ENCODE measurements at places on chromosomes 16 and 17.

DNA sequence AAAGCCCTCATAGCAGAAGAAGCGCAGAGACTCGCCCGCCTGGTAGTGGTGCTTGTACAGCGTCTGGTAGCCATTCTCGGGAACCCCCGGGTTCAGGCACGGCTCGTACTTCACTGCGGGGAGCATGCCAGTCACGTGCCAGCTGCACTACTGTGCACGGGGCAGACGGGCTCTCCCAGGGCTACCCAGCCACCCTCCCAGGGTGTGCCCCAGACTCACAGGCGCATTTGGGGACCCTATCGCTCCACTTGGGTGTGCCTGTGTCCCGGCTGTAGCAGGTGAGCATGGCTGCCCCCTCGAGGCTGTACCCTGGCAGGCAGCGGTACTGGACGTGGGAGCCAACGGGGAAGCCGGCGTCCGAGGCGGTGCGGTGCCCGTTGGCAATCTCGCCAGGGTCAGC lies 10.3 kb upstream of the CDIPT start:
- DNase-seq = no peak

DNA sequence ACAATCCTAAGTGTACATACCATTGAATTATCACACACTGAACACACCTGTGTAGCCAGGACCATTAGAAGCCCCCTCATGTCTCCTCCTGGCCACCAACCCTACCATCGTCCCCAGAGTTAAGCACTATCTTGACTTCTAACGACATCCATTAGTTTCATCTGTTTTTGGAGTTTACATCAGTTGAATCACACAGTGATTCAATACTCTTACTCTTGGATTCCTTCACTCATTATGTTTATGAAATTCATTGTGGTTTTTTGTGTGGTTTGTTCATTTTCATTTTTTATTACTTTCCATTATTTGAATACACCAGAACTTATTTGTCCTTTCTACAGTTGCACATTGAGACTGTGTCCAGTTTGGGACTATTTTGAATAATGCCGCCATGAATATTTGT lies 13.6 kb downstream of the DRC7 start:
- no peak for DNase-seq

DNA sequence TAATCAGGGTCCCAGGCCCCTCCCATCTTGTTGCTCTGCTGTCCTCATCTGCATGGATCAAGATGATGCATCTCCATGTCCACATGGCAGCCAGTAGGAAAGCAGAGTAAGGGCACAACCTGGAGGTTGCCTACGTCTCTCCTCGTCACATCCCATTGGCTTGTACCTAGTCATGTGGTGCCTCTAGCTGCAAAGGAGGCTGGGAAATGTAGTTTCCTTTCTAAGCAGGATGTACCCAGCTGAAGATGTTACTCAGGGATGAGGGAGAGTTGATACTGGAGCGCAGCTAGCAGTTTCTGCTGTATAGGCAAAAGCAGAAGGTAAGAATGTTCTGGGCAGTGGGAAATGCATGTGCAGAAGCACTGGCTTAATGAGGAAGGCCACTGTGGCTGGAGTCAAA lies 20.8 kb downstream of the ABCC1 start:
- DNase-seq = no peak

DNA sequence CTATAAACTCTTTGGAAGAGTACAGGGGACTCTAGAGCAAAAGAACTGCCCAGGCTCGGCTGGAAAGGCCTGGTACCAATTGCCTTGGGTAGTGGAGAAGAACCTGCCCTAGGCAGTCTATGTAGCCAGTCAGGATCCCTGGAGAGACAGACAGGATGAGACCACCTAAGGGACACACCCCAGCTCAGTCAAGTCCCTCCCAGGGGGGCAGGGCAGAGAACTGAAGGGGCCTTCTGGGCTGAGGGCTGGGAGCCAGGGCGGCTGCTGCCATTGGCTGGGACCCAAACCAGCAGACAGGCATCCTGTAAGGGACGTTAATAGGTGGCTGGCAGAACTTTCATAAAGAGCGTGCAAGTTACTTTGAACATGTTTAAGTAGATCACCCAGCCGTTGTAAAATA lies 12.8 kb upstream of the SLC38A8 start:
- no peak for DNase-seq

DNA sequence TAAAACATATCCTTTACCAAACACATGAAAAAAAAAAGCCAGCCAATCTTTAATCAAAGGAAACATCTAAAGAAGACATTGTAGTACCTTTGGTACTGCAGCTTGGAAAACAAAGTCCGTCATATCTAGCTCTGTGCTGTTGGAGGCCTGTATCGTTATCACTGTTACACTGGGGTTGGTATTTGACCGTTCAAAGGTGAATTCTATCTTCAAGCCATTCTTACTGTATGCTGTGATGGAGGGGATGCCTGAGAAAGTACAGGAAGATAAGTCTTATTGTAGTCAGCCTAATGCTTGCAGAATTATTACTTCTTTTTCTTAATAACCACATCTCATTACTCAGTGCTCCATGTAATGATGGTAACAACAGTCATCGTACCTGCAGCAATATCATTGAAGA lies 14.4 kb upstream of the PHLPP2 start:
- DNase-seq = no peak

DNA sequence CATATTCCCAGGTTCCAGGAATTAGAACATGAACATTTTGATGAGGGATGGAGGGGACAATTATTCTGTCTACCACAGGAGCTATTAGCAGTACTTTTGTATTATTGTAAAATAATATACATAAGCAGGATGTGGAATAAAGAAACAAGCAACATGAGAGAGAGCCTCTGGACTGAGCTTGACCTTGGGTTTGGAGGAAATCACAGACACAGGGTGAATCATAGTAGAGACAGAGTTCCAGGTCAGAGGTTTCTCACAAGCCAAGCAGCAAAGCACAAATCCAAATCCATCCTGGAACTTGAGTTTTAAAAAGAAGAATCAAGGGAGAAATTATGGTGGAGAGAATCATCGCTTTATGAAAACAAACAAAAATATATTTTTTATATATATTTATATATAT lies 5.1 kb downstream of the KRT31 start:
- DNase-seq = no peak

DNA sequence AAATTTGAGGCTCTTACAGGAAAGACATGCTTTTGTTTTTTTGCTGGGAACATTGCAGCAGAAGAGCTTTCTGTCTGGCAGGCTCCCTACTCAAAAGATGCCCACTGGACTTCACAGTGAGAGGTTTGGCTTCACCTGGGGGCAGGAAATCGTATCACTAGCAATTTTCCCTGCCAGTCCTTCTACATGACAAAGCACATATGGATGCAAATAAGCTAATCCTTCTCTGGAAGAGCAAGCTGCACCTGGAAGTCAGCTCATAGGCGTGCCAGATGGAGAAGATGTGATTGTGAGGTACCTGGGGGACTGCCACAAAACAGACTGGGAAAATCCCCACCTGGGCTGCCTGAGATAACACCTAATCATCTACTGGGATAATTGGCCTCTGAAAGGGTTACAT lies 195.0 kb upstream of the CPHXL start:
- no peak for DNase-seq

GRCh38 chr17:78173097-78173715 lies 4.8 kb downstream of the SYNGR2 start:
- no peak for DNase-seq

DNA sequence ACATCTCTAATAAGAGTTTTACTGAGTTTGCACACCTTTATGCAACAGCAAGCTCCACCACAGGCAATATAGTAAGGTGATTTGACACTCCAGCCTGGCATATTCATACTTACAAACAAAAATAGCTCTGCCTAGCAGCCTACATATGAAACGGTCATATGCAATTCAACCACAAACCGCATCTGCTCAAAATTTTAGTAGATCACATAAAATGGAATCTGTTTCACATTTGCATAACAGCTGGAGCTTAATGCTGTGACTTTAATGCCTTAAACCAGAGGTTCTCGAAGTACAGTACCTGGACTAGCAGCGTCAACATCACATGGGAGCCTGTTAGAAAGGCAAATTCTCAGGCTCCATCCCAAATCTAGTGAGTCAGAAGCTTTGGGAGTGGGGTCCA lies 578.4 kb downstream of the CDH11 start:
- DNase-seq = no peak

GRCh38 chr17:49401971-49402611 lies 12.6 kb downstream of the PHB1 start:
- no peak for DNase-seq

DNA sequence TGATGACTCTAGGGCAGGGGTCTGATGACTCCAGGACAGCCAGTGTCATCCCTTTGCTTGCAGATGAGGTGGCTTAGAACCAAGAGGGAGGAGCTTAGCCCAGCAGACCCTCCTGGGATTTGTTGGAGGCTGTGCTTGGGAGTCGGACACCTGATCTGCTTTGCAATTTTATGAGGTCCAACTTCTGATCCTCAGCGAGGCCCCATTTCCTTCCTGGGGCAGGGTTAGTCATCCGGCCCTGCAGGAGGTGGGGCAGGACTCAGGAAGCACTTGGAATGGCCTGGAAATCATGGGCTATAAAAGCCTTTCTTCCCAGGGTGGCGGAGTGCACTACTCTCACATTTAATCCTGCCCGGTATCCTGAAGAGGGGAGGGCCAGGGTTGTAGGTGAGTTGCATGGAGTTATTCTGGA lies 168.5 kb downstream of the MSI2 start:
- no peak for DNase-seq

DNA sequence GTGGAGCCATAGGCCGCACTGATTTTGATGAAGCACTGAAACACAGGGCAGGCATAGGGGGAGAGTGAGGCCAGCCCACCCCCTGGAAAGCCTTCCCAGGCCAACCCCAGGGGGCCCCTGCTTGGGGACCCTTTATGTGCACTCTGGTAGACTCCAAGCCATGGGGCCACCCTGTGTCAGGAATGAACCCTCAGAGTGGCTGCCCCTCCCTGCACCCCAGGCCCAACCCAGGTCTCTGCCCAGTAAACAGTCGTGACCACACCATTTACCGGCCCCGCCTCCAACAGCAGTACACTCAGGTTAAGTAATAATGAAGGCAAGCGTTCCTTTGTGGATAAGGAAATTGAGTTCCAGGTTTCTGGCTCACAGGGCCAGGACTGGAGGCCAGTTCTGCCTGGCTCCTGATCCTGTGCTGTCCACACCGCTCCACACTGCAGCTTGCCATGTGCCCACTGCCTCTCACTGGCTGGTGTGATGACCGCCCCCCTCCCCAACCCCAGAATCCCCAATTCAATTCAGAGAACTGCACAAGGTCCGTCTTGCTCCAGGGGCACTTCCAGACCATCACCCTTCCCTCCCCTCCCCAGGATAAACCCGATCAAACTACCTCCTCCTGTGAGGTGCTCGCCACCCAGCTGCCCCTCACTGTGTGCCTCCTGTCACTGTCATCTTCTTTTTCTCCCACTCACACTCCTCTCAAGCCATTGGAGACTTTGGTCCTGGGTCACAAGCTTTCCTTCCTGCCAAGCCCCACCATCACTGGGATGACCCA lies 13.6 kb downstream of the PIMREG start:
- DNase-seq = no peak

- no peak for DNase-seq
Observed at GRCh38 chr17:9802697-9803096, 11.3 kb upstream of the DHRS7C start.

DNA sequence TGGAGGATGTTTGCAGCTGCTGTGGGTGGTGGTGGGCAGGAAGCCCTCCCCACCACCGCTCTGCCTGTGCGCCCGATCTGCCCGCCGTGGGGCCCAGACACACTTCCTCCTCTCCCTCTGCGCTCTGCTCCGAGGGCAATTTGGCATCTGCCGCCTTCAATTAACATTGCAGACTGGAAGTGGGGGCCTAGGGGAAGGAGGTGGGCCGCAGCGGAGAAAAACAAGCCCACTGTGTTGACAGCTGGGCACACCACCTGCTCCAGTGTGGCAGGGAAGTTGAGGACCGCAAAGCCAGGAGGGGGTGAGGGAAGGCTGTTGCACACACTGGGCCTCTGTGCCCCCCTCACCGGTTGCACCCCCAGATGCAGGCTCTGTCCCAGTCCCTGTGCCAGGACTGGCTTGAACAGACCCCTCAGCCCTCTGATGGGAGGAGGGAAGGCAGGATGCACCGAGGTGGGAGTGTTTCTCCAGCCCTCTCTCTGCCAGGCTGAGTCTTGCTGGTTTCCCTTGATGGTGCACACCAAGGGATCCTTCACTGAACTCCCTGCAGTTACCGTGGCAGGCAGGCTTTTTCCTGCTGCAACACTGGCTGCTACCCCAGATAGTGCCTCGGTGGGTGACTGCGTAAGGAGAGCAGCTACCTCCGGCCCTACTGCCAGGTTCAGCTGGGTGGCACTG lies 72.8 kb upstream of the MED9 start:
- DNase-seq = peak; percentile 33

DNA sequence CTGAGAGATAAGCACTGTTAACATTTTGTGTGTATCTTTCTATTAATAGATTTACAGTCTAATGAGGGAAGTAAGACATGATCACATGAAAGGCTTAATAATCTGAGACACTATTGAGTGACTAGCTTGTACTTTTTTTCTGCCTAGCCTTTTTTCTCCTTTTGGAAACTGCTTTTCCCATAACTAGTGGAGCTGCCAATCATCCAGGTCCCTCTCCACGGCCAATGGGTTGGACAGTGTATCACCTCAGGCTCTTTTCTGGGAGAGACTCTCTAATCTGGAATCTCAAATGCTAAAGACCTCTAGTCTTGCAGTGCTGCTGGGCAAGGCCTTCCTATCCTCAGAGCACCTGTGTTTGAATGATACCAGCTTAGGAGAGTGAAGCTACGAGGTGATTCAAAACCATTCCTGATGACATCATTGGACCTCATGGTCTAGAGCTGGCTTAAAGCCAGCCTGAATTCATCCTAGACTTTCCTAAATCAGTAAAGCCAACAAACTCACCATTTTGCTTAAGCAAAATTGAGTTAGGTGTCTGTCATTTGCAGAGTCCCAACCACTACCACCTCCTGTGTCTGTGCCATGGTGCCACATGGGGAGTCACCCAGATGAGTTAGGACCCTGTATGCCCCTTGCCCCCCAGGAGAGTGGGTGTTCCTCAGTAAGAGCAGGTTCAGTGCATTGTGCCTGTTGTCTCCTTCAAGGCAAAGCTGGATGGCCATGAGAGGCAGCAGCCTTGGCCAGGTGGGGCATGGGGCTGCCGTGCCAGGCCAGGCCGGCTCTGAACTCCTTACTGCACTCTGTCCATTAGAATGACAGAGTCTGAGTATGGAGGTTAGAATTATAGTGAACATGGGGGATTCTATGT lies 62.9 kb downstream of the SPECC1 start:
- DNase-seq = no peak

DNA sequence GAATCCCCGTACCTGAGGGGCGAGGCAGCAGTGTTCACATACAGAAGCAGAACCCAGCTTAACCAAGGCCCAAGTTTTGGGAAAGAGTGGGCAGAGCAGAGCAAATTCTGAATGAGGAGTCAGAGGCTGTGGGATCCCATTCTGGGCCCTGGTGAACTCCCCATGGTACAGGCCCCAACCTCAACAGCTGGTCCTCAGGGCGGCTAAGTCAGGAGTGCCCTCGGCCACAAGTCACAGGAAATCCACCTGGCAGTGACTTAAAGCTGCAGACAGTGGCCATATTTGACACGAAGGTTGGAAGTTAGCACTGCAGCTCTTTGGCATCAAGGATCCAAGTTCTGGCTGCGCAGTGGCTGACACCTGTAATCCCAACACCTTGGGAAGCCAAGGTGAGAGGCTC lies 237.1 kb downstream of the PARN start:
- DNase-seq = no peak

Measured in activated CD4-positive, alpha-beta T cell treated with anti-CD3 and anti-CD28 coated beads, Interleukin-2, amount 50 U/mL, for 48 hours (primary cell).